ENCODE measurements at places on chromosomes 5 and 9.

- DNase-seq = no peak
These were observed 132.4 kb downstream of the FRMD3 start for GRCh38 chr9:83405759-83406158.

- no peak for DNase-seq
These were observed 76.8 kb upstream of the CDK20 start for GRCh38 chr9:88051138-88051537.

DNA sequence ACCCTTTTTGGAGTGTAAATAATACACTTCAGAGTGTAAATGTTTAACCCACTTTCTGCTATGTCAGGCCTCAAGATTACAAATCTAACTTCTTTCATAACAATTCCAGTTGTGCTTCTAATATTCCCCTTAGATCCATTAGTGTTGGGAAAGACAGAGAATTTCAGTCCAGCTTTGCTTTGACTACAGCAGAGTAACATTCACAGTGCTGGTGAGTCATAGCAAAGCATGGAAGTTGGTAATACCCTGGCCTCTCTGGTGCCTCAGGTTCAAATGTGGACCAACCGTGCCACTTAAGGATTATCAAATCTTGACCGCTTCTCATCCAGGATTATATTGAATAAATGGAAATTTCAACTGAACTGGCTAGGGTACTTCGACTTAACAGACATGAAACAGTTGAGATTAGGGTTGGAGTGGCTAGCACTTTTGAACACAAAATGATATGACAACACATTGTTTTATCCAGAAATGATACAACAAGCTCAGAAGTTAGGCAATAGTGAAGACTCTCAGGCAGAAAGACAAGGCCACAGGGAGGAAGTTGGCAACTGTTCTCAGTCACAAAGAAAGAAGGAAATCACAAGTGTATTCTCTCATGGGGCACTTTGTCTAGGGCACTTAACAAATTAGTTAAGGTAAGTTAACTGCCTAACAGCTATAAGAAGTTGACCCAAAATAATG is 24.4 kb upstream of the RASA1 start:
- no peak for DNase-seq

DNA sequence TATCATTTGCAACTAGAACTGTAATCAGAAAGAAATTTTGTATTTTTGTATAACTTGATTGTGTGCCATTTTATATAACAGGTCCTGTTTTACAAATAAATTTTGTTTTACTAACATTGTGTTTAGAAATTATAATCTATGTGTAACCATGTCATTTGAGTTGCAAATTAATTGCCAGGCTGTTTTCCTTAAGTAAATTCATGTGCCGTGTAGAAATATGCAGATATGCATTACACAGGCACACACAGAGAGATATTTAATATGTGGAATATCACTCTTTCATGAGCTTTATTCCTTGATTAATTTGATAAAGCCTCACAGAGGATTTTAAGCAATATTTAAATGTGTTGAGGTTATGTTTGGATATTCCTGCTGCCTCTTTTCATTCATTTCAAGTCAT is 56.5 kb upstream of the FSD1L start:
- no peak for DNase-seq

DNA sequence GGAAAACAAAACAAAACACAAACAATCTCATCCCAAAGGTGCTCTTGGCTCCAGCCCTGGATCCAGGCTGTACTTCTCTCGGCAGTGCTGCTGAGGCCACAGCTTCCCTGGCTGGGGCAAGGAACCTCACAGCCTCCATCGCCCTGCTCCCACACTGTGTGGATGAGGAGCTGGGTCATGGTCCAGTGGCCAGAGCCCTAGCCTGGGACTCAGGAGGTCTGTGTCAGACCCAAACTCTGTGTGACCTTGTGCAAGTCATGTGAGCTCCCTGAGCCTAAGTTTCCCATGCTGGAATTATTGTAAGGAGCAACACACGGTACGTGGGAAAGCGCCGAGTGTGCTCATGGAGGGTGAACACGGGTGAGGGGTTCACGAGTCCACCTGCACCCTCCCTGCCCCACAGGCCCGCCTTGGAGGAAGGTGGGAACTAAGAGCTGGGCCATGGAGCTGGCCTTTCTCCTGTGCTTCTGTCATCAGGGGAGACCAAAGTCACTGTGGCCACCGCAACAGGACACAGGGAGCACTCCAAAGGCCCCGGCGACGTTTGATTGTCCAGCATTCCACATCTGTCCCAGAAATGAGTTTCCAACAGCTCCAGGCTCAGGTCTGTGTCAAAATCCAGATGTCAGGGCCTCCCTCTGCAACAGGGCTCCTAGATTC is 26.2 kb upstream of the SMU1 start:
- no peak for DNase-seq

DNA sequence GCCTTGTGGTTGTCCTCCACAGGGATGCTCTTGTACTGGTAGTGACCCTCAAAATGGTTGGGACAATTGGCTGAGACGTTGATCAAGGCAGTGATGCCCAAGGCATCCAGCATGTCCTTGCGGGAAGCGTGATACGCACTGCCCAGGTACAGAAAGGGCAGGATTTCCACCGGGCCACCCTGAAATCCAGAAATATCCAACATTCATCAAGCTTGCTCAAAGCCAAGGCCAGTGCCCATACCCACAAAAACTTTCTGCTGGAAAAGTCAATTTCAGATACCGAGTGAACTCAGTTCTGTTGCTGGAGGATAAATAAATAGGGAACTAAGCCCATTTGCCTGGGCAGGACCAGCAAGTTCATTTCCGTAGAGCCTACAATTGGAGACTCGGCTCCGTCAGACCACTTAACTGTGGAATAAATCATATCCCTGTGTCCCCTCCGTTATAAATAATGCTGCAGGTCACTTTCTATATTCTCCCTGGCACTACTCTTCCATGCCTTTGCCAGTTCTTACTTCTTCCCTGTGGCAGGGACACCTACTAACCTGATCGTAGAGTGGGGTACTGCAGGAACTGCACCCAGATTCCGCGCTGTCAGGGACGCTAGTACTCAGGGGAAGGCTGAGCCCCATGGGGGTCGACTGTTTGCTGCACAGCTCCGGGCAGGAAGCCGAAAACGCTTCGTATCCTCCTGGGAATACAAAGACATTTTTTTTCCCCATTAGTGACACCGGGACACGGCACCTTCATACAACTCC is 1.2 kb downstream of the DUSP1 start:
- DNase-seq = no peak

DNA sequence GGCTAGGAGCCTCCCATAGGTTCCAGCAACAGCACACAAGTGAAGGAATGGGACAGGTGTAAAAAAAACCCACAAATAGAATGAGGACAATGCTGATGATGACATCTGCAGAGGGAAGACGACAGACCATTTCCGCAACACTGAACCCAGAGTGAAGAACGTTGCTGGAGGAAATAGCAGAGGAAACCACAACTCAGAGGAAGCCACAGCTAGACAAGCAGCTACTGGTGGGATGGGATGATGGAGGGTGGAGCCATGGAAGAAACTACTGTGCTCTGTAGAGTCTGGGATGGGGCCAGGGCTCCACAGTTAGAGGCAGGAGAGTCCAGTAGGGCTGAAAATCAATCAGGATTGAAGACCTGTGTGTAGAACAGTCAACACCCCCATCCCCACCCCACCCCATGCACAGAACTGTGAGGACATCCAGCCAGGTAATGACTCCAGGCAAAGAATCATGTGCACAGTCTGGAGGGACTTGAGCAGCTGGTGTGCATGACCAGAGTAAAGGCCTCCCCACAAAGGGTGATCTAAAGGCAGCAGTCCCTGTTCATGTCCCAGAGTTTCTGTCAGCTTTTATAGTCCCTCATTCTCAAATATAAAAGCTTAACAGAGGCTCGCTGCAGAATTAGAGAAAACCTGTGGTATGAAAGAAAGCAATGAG is 65.2 kb upstream of the SPIN1 start:
- DNase-seq = peak; percentile 12

DNA sequence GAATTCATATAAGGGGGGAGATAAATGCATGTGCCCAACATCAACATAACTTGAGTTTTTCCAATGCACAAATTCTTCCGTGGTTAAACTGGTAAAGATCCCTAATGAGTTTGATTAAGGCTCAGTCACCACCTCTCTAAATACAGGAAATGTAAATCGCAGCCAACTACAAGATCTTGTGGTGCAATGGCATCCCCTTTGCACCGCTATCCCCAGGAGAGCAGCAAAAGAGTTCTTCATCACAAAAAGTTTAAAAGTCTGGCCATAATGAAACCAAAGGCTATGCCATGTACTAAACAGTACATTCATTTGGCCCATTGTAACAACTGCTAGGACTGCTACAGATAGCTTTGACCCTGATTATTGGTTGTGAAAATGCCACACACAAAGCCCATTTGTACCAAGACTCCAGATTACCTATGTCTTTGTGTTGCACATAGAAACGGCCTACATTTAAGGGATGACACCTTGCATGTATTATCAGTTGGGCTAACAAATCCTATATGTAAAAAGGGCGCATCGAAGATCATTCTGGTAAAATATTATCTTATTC is 44.5 kb downstream of the ZNF608 start:
- DNase-seq = no peak

DNA sequence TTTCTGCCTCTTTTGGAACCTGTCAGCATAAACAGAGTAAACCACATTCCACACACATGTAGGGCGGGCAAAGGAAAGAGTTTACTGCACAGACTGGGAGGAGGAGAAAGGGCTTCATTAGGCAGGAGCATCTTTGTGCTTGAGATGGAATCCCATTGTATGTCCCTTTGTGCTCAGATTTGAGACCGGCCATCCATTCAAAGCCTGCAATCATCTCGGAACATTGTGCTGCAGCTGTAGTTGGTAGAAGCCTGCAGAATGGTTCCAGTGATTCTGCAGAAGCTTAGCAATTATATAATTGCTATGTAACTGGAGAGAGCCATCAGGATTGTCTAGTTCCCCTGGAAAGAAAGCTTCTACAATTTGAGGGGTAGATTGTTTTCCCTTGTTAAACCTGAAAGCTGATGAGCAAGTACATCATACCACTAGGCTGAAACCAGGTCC is 16.5 kb downstream of the ZNF462 start:
- DNase-seq = no peak

DNA sequence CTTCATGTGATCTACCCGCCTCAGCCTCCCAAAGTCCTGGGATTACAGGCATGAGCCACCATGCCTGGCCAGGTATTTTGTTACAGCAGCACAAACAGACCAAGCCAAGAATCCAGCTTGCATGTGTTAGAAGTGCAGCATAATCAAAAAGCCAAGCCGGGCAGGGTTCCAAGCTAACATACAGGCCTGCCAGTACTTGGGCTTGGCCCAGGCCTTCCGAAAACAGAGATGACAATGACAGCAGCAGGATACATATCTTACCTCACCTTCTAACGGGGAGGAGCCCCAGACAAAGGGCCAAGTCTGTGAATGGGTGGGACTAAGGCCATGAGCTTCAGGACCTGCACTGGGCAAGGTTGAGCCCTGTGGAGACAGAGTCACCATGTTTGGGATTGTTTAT is 91.4 kb upstream of the ZNF462 start:
- no peak for DNase-seq

DNA sequence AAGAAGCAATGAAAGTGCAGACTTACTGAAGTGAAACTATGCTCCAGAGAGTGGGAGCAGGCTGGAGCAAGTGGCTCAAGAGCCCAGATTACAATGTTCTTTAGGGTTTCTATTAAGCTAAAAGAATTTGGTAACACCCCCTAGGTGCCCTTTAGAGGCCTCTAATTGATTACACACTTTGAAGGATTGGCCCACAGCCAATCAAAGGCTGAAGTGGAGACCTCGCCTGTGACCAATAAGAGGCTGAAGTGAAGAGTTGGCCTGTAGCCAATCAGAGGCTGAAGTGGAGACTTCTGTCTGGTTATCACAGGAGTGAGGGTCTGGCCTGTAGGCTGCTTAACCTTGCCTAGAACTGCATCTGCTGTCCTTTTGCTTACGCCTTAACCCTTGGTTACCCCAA is 46.7 kb upstream of the SPATA31C2 start:
- no peak for DNase-seq

- DNase-seq = no peak
These were observed 22.0 kb upstream of the SLC6A19 start for GRCh38 chr5:1179383-1179715.

- DNase-seq = no peak
These were observed 173.5 kb downstream of the C5orf15 start for GRCh38 chr5:133794771-133795415.

GRCh38 chr5:151432210-151432609 is 15.2 kb upstream of the SLC36A1 start:
- no peak for DNase-seq

- no peak for DNase-seq
These were observed 416.5 kb upstream of the KLF4 start for GRCh38 chr9:107906074-107906473.

DNA sequence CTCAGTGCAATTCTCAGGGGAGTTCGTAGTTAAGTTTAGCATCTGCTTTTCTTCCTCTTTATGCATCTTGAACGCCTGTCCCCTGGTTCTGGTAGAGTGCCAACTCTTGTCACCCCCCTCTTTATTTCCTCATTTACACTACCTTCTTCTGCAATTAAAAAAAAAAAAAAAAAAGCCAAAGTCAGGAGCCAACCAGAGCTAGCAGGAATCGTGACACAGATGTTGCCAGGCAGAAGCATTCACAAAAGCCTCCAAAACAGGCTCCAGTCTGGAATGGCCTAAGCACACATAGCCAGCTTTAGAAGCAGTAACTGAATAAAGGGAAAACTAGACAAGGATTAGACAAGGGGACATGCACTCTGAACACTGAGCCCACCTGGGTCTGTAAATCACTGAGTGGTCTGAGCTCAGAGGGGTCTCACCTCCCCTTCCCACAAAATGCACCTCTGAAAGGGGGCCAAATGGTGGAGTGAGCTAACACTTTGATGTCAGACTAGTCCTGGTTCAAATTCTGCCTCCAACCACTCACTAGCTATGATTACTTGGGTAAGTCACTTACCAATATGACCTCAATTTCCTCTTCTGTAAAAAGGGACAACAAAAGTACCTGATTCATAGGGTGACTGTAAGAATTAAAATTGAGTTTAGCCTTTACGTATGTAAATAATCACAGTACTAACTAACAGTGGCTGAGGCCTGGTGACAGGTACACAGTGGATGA is 2.0 kb downstream of the CD74 start:
- no peak for DNase-seq

GRCh38 chr5:127299678-127300077 is 9.1 kb downstream of the MEGF10 start:
- no peak for DNase-seq

DNA sequence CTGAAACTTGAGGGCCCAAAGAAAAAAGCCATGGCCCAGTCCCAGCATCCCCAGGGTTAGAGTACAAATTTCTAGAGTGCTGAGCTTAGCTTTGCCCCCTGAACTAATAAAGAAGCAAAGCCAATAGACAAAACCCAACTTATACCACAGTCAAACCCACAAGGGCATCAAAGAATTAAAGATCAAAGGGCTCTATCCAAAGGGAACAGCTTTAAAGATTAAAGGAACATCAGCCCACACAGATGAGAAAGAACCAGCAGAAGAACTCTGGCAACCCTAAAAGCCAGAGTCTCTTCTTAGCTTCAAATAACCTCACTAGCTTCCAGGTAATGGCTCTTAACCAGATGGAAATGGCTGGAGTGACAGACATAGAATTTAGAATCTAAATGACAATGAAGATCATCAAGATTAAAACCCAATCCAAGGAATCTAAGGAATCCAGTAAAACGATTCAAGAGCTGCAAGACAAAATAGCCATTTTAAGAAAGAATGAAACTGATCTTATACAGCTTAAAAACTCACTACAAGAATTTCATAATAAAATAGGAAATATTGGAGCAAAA is 93.9 kb downstream of the YIPF5 start:
- DNase-seq = no peak
